Cardiac fibroblast (primary cell): ENCODE measurements at places on chromosomes 11 and 22.
A peak's percentile ranks its signal among the peaks of the same experiment; 100 is the strongest.

- DNase-seq: peak; percentile 77
Measured at GRCh38 chr22:44211946-44212930, 31.5 kb downstream of the PARVG start.

- DNase-seq: no peak
Measured at GRCh38 chr11:30585125-30585891, 845 bp downstream of the MPPED2 start.

DNA sequence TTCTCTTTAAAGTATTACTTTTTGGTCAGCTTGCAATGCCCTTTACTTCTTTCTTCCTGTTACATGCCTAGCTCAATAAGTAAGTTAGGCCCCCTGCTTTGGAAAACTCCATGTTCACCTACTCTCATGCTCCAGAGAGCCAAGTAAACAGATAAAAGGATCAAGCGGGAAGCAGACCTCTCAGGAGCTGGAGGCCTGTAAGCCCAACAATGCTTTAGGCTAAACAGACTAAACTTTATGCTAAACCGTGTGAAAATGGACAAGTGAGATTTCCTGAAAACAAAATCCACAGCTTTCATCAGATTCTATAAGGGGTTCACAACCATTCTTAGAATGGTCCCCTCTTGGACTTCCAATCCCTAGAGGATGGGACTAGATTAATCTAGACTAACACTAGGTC lies 40.2 kb downstream of the CELF1 start:
- peak; percentile 21 for DNase-seq

- no peak for DNase-seq
Measured at GRCh38 chr11:82830746-82831145, 69.5 kb downstream of the PRCP start.

- no peak for DNase-seq
Measured at GRCh38 chr11:3130269-3131071, 34.6 kb downstream of the OSBPL5 start.
